ENCODE measurements at places on chromosomes 13 and 19. TPM values are rescaled to one million over a fixed set of nuclear protein-coding genes. Genes with fewer than 3 reads are reported as not detected.

GRCh38 chr19:2550431-2551171 is 74.7 kb downstream of the GADD45B start:
- H3K36me3 ChIP-seq, result no peaks in the 10 kb centered on the region
- H3K27me3 ChIP-seq, result no peaks in the 10 kb centered on the region
- H3K4me3 ChIP-seq, result no peak overlapping the region

Gene ZSCAN4
- total RNA-seq, result not detected

Gene TPTE2
- not detected for total RNA-seq

GRCh38 chr13:32208860-32209259 is 106.3 kb downstream of the ZAR1L start:
- H3K4me3 ChIP-seq, result no peak overlapping the region
- DNase-seq, result no peak
- H3K27ac ChIP-seq, result no peak overlapping the region
- H3K4me1 ChIP-seq, result peaks cover 16% of the 10 kb centered on the region
- no peaks in the 10 kb centered on the region for H3K36me3 ChIP-seq

GRCh38 chr19:21474671-21475181 is 30.7 kb upstream of the ZNF429 start:
- no peaks in the 10 kb centered on the region for H3K4me1 ChIP-seq
- H3K27ac ChIP-seq, result no peak overlapping the region
- no peaks in the 10 kb centered on the region for H3K27me3 ChIP-seq
- H3K36me3 ChIP-seq, result no peaks in the 10 kb centered on the region
- peak; percentile 69 for DNase-seq

DNA sequence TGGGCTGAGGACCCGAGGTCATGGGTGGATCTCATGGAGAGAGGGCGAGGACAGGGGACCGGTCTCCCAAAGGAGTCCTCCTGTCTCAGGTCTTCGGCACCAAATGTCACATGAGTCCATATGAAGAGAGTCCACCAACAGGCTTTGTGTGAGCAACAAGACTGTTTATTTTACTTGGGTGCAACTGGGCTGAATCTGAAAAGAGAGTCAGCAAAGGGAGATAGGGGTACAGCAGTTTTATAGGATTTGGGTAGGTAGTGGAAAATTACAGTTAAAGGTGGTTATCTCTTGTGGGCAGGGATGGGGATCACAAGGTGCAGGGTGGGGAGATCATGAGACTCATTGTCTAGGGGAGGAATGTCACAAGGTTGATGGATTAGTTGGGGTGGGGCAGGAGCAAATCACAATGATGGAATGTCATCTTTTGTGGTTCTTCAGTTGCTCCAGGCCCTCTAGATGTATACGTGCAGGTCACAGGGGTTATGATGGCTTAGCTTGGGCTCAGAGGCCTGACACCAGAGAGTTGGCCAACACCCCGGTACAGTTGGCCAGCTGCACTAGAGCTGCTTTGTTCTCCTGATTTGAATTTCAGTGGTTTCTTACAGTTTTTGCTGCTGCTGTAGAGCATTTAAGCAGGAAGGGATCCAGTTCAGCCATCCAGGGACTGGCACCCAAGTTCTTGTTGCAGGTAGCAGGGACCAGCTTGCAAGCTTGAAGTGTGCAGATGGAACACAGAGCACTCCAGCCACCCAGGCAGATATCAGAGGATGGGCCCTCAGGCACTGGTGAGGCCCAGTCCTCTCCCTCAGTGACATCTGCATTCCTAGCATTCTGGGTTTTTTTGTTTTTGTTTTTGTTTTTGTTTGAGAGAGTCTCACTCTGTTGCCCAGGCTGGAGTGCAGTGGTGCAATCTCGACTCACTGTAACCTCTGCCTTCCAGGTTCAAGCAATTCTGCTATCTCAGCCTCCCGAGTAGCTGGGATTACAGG is 26.4 kb upstream of the IGFL1 start:
- no peaks in the 10 kb centered on the region for H3K4me1 ChIP-seq
- H3K36me3 ChIP-seq, result no peaks in the 10 kb centered on the region
- DNase-seq, result no peak
- H3K27me3 ChIP-seq, result peaks cover 3% of the 10 kb centered on the region
- H3K27ac ChIP-seq, result no peak overlapping the region

- DNase-seq, result no peak
- no peak overlapping the region for H3K4me3 ChIP-seq
- no peak overlapping the region for H3K27ac ChIP-seq
- H3K27me3 ChIP-seq, result no peaks in the 10 kb centered on the region
- H3K36me3 ChIP-seq, result no peaks in the 10 kb centered on the region
- H3K4me1 ChIP-seq, result no peaks in the 10 kb centered on the region
Measured at GRCh38 chr19:42521346-42522030, 6.8 kb downstream of the CEACAM1 start.

DNA sequence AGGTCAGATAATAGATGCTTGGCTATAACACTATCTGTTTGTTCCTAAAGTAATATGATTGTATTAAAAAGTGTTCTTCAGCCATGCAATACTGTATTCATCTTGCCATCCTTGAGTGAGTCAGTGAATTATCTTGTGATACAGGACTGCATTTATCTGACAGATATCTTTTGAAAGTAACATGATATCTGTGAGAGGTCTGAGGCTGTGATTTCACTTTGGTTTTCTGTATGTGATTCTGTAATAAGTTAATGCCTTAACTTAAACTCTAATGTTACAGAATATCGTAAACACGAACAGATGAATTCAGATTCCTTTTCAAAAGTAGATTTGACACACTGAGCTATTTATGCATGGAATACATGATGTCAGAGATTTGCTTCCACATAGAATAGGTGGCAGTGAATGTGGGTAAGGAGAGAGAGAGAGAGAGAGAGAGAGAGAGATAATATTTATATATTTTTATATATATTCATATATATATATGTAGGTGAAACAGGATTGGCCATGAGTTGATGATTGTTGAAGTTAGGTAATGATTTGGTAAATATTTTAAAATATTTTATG is 97.9 kb upstream of the RNF113B start:
- DNase-seq, result peak; percentile 64
- no peaks in the 10 kb centered on the region for H3K27me3 ChIP-seq
- H3K4me3 ChIP-seq, result no peak overlapping the region
- no peaks in the 10 kb centered on the region for H3K36me3 ChIP-seq
- H3K27ac ChIP-seq, result no peak overlapping the region

DNA sequence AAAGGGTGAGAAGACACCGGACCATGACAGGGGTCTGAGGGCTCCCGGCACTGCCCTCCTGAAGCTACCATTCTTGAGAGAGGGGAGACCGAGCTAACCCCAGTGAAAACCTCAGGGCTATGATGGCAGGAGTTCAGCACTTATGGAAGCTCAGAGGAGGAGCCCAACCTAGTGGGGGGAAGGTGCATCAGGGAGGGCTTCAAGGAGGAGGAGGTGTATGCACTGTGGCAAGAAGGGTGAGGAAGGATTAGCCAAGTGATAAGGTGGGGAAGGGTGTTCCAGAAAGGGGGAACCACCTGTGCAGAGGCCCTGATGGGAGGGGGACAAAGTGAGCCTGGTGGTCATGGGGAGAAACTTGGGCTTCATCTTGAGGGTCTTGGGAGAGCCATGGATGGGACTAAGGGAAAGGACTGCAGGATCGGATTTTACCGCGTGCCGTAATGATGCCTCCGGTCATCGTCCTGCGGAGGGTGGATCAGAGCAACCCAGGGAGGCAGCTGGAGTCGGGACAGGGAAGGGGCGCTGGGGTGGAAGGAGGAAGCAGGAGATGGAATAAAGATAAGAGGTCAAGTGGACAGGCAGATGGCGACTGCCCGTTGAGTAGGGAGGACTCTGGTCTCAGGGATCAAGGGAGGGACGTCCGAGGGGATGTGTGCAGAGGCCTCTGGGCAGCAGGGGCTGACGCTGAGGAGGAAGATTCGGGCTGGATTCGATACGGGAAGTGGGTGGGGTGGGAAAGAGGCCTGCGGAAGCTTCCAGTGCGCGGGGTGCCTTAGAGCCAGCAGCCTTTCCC is 13.3 kb upstream of the PSMD8 start:
- no peak for DNase-seq
- peak overlapping the region; percentile 66 for H3K4me3 ChIP-seq
- H3K4me1 ChIP-seq, result no peaks in the 10 kb centered on the region
- no peak overlapping the region for H3K27ac ChIP-seq
- H3K27me3 ChIP-seq, result peaks cover 18% of the 10 kb centered on the region

GRCh38 chr19:13176345-13176744 is 26.1 kb downstream of the IER2 start:
- H3K27me3 ChIP-seq, result no peaks in the 10 kb centered on the region
- H3K36me3 ChIP-seq, result no peaks in the 10 kb centered on the region
- H3K4me1 ChIP-seq, result peaks cover 13% of the 10 kb centered on the region
- no peak overlapping the region for H3K4me3 ChIP-seq

GRCh38 chr19:55358943-55359908 is 3.8 kb downstream of the GARIN5B start:
- peaks cover 4% of the 10 kb centered on the region for H3K27me3 ChIP-seq
- H3K4me1 ChIP-seq, result no peaks in the 10 kb centered on the region
- no peaks in the 10 kb centered on the region for H3K36me3 ChIP-seq
- no peak overlapping the region for H3K27ac ChIP-seq
- no peak overlapping the region for H3K4me3 ChIP-seq

Gene ZNF418
- total RNA-seq, result 8.4 TPM

DNA sequence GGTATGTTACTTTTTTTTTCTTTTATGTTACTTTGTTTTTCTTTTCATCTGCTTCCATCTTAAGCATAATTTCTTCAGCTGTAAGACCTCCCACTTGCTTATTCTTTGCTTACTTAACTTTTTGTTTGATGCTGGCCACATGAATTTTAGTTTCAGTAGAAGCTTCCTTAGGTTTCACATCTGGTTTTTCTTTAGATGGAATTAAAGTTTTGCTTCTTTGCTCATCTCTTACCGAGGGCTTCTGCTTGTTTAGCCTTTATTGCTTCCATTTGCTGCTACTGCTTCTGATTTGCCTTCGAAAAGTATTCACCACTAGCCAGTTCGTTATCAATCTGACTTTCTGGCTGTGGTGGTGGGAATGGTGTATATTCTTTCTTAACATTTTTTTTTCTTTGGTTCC is 90.9 kb downstream of the GJA3 start:
- H3K27me3 ChIP-seq, result no peaks in the 10 kb centered on the region
- H3K36me3 ChIP-seq, result no peaks in the 10 kb centered on the region
- no peak overlapping the region for H3K4me3 ChIP-seq
- H3K27ac ChIP-seq, result no peak overlapping the region

- H3K27me3 ChIP-seq, result no peaks in the 10 kb centered on the region
- no peaks in the 10 kb centered on the region for H3K4me1 ChIP-seq
- no peaks in the 10 kb centered on the region for H3K36me3 ChIP-seq
- H3K4me3 ChIP-seq, result no peak overlapping the region
- no peak overlapping the region for H3K27ac ChIP-seq
Measured at GRCh38 chr13:51025245-51025905, 85.7 kb downstream of the C13orf42 start.

DNA sequence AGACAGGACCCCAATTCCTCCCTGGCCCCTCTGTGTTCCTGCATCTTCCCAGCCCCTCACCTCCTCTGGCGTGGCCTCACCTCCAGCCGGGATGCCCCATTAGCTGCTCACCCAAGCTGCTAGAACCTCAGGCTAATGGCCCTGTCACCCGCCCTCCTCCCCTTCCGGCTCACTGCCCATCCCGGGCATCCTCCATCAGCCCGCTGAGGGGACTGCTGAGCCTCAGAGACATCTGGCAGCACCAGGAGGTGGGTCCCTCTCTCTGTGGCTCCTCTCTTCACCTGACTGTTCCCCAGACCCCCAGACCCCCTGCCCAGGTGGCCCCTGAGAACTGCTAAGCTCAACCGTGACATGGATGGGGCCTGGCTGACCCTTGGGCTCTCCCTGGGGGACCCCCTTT is 2.9 kb downstream of the FFAR1 start:
- H3K36me3 ChIP-seq, result no peaks in the 10 kb centered on the region
- DNase-seq, result no peak
- H3K27ac ChIP-seq, result no peak overlapping the region
- no peaks in the 10 kb centered on the region for H3K27me3 ChIP-seq

DNA sequence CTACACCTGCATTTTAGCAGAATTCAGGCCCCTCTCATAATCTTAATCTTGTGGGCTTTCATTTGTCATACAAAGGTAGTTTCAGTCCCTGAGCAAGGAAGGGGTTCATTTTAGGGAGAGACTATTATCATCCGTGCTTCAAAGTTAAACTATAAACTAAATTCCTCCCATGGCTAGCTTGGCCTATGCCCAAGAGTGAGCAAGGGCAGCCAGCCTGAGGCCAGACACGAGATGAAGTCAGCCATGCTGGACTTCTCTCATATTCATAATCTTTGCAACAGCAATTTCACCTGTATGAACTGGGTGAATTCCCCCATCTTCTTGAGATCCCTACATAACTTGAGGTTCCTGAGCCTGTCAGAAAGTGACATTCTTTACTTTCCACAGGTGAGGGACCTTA is 13.0 kb downstream of the ERICH4 start:
- DNase-seq, result no peak
- no peaks in the 10 kb centered on the region for H3K4me1 ChIP-seq
- H3K36me3 ChIP-seq, result no peaks in the 10 kb centered on the region
- no peaks in the 10 kb centered on the region for H3K27me3 ChIP-seq
- no peak overlapping the region for H3K27ac ChIP-seq

Gene ZNF83
- 47.0 TPM for total RNA-seq

Gene TEX101
- not detected for total RNA-seq

Gene IL11
- total RNA-seq, result 0.66 TPM

DNA sequence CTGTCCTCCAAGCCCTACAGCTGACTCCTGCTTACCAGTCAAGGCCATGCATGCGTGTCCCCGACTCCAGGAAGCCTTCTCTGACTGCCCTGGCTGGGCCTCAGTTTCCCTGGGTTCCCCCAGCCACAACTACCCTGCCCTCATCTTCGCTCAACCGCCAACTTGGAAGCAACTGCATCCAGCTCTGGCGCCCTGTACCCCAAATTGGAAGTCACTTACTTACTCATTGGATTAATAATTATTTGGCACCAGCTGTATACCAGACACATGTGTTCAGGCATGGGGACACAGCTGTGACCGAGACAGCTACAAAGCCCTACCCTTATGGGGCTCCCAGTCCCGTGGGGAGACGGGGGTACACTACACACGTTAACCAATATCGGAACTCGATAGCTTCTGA is 10.9 kb upstream of the SEMA6B start:
- DNase-seq, result no peak
- no peak overlapping the region for H3K27ac ChIP-seq
- H3K27me3 ChIP-seq, result no peaks in the 10 kb centered on the region
- no peaks in the 10 kb centered on the region for H3K36me3 ChIP-seq

Gene PABPC3
- total RNA-seq, result 0.17 TPM

Gene NLRP4
- total RNA-seq, result not detected

DNA sequence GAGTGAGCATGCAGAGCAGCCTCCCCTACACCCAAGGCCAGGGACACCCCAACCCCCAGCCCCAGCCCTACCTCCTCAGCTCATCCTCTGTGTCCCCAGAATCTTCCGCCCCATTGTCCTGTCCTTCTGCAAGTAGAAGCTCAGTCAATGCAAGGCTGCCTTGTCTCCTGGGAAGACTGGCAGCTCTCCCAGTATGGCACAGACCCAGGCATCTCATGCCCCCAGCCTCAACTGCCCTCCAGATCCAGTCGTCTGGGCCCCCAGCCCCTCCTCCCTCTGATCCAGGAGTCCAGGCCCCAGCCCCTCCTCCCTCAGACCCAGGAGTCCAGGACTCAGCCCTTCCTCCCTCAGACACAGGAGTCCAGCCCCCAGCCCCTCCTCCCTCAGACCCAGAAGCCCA is 13.0 kb downstream of the ZNF575 start:
- DNase-seq, result no peak
- H3K36me3 ChIP-seq, result peaks cover 12% of the 10 kb centered on the region
- H3K4me1 ChIP-seq, result no peaks in the 10 kb centered on the region
- no peak overlapping the region for H3K27ac ChIP-seq
- H3K27me3 ChIP-seq, result no peaks in the 10 kb centered on the region

Gene DYRK1B
- total RNA-seq, result 12.2 TPM

GRCh38 chr19:28126135-28126898 is 1086.6 kb downstream of the UQCRFS1 start:
- no peaks in the 10 kb centered on the region for H3K4me1 ChIP-seq
- H3K27me3 ChIP-seq, result no peaks in the 10 kb centered on the region
- no peaks in the 10 kb centered on the region for H3K36me3 ChIP-seq
- no peak overlapping the region for H3K27ac ChIP-seq
- H3K4me3 ChIP-seq, result no peak overlapping the region
